ENCODE measurements at places on chromosomes 7 and 10.

GRCh38 chr7:27501001-27501400 is 161.7 kb downstream of the HIBADH start:
- no peak for DNase-seq

- no peak for DNase-seq
Measured at GRCh38 chr10:5582736-5583135, 58.0 kb downstream of the CALML3 start.

DNA sequence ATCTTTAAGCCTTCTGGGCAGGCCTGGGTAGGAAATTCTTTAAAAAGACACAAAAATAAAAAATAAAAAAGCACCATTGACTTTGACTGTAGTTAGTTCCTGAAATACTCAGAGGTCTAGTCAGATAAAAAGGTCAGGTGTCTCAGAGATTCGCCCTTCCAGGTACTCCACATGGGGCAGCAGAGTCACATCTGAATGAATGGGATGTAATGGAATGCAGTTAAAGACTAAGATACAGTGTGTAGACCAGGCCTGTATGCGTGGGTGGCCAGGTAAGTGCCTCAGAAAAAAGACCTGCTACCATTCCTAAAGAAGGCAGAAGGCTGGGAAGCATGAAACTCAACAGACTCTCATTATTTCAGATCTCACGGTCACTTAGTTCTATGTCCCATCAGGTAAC is 68.6 kb upstream of the SEM1 start:
- DNase-seq = no peak

GRCh38 chr7:43577485-43577951 is 5.4 kb upstream of the STK17A start:
- DNase-seq = no peak

GRCh38 chr10:110840225-110840922 is 31.4 kb upstream of the PDCD4 start:
- peak; percentile 64 for DNase-seq

- no peak for DNase-seq
Measured at GRCh38 chr7:28615091-28615490, 202.8 kb downstream of the CREB5 start.

DNA sequence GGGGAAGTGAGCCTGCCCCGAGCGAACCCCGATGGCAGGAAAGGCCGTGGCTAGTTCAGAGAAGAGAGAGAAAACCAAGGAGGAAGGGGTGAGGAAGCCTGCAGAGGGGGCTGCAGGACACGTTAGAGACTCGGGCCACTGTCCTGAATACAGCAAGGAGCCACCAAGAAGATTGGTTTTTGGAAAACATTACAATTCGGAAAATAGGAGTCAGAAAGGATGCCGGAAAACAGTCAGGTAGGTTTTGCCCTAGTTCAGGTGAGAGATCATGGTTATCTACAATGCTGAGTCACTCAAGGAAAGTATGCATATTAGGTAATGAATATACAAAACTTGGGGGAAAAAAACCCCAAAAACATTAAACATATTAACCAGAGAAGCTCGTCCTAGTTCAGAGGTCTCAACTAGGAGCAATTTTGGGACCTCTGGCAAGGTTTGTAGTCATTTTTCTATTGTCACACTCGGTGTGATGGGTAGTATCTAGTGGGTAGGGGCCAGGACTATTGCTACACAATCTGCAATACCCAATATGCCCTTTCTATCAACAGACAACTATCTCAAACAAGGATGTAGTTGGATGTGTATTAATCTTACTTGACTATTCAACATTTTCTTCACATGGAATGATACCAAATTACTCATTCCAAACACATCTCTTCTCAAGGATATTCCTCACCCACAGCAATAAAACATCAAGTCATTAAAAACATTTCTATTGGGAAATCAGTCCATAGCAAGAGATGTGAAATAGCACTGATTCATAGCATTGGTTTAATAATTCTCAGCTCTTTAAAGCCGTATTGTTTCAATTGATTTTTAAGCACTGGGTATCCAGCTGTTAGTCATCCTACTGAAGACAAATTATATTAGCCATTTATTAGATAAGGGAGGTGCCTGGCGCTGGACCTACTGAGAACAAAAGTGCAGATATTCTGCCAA is 74.4 kb upstream of the RSU1 start:
- DNase-seq = peak; percentile 45

GRCh38 chr7:112501801-112502503 is 21.2 kb downstream of the LSMEM1 start:
- DNase-seq = no peak

DNA sequence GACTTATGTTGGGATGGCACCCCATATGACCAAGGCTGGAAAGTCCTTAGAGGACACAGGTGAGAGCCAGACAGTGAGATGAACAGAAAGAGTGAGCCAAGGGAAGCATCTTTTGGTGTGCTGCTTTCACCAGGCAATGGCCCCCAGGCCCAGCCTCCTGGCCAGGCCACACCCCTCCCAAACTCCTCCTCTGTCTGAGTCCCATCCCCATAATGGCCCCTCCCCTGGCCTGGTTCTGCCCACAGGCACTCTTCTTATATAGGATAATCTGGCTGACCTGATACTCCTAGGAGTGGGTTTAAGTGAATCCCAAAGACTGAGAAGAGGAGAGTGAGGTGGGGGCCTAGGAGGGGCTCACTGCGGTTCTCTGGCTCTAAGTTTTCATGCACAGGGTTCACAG is 252.5 kb downstream of the RPS24 start:
- DNase-seq = no peak

- no peak for DNase-seq
Measured at GRCh38 chr10:8992009-8992408, 937.5 kb downstream of the GATA3 start.

DNA sequence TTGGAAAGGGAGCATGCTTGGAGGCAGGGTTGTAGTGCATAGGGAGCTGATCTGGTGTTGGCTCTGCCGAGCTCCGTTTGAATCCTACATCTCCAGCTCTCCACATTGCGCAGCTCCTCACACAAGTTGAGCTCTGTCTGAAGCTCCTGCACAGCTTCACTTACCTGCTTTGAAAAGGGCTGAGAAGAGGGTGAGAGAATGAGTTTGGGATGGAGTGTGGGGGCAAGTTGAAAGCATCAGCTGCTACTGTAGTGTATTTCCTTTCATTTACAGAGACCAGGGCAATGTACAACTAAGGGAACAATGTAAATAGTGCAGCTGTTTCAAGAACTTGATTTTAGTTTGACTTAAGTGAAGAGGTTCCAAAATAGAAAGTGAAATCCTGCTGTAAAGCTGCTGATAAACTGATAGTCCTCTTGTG is 88.5 kb downstream of the VTI1A start:
- no peak for DNase-seq

GRCh38 chr7:20307119-20307518 is 23.6 kb upstream of the ITGB8 start:
- no peak for DNase-seq

GRCh38 chr10:11338160-11338844 is 273.1 kb downstream of the USP6NL start:
- no peak for DNase-seq

DNA sequence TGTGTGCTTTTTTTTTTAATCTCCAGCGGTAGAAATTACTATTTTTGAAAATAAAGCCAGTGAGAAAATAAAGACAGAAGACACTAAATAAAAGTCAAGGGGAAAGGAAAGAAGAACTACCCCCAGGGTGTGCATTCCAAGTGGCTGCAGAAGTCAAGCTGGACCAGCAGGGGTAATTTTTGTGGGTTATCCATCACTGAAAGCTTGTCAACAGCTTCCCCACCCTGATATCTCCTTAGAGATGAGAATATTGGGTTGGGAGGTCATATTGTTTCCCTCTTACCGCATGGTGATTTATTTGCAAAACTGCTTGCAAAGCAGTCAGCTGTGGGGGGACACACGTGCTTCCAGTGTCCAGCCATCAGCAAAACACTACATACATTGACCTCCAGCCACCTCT is 46.4 kb downstream of the FAM107B start:
- no peak for DNase-seq

- DNase-seq = no peak
Measured at GRCh38 chr7:116279217-116279616, 68.9 kb downstream of the TES start.

GRCh38 chr7:154646126-154647013 is 356.6 kb downstream of the PAXIP1 start:
- no peak for DNase-seq

DNA sequence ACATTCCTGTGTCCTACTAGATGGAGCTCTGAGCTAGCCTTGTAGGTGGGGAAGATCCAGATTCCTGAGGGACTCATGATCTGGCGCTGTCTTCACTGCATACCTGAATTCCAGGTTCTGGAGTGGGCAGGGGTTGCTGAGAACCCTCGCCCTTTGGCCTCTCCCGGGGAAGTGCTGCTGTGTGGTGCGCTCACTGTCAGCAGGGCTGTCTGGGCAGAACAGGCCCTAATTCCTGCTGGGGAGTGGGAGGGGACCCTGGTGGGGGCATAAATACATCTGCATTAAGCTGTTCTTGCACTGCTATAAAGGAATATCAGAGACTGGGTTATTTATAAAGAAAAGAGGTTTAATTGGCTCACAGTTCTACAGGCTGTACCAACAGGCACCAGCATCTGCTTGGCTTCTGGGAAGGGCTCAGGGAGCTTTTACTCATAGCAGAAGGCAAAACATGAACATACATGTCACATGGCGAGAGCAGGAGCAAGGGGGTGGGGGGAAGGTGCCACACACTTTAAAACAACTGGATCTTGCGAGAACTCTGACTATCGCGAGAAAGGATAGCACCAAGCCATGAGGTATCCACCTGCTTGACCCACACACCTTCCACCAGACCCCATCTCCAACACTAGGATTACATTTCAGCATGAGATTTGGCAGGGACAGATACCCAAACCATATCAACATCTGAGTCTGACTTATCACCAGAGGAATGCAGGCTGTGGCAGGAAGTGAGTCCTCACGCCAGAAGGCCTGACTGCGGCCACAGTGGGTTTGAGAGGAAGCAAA is 115.0 kb downstream of the ADCY1 start:
- peak; percentile 34 for DNase-seq

- DNase-seq = no peak
Measured at GRCh38 chr7:116465125-116465524, 34.4 kb upstream of the CAV2 start.

DNA sequence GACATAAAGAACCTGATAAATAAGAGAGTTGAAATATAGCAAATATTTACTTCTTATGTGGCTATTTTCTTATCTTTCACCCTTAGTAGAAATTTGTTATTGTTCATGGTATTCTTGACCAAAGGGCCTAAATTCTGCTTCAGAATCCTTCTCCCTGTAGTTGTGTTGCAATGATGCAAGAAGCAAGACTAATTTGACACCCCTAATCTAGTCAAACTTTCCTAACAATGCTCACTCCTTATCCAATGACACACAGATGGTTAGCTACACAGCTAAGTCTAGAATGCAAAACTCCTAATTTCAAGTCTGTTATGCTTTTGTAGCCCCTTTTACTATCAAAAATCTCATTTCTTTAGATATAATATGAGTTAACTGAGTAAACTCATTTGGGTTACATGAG is 56.1 kb downstream of the TWIST1 start:
- no peak for DNase-seq

- DNase-seq = no peak
Measured at GRCh38 chr7:127717502-127718339, 65.7 kb downstream of the SND1 start.

- DNase-seq = no peak
Measured at GRCh38 chr10:73253225-73253555, 746 bp upstream of the MRPS16 start.

DNA sequence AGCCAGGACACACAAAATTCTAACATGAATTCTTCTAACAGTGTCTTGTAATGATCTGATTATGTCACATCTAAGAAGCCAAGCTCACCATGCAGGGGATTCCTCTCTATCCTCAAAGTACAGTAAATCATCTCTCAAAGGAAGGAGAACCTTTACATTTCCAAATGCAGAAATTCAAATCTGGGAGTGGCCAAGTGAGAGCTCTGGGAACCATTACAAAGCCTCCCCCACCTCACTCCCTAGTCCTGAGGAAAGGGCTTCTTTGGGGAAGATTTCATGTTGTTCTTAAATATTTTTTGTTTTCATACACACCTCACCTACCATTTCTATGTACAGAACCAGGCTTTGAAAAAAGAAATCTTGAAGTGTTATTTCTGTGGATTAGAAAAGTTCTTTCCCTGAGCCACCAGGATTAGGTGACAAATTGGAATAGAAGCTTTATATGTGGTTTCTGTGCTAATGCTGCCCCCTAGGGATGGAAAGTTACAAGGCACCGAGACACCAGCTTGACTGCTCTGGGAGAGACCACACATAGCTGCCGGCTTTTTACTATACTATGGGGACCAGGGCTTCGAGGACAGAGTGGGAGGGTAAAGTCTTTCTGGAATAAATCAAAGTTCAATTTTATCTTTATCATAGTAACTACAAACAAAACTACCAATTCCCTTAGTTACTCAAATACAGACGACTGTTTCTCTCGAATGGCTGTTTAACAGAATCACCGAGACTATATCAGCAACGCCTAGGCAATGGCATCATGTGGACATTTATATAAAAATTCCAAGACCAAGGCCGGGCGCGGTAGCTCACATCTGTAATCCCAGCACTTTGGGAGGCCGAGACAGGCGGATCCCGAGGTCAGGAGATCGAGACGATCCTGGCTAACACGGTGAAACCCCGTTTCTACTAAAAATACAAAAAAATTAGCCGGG is 116.1 kb downstream of the RNF216 start:
- DNase-seq = peak; percentile 63

DNA sequence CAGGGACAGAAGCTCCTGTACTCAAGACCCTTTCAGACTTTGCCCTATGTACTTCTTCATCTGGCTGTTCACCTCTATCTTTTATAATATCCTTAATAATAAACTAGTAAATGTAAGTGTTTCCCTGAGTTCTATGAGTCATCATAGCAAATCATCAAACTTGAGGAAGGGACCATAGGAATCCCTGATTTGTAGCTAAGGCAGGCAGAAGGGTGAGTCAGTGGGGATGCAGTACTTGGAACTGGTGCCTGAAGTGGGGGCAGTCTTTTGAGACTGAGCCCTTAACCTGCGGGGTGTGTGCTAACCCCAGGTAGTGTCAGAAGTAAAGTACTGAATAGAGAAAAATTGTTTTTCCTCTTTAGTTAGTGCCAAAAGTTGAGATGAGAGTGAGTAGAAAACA is 6.2 kb upstream of the TMEM243 start:
- DNase-seq = no peak

GRCh38 chr7:43454936-43455518 is 127.9 kb upstream of the STK17A start:
- no peak for DNase-seq

- no peak for DNase-seq
Measured at GRCh38 chr10:84308481-84309304, 19.7 kb upstream of the CCSER2 start.

DNA sequence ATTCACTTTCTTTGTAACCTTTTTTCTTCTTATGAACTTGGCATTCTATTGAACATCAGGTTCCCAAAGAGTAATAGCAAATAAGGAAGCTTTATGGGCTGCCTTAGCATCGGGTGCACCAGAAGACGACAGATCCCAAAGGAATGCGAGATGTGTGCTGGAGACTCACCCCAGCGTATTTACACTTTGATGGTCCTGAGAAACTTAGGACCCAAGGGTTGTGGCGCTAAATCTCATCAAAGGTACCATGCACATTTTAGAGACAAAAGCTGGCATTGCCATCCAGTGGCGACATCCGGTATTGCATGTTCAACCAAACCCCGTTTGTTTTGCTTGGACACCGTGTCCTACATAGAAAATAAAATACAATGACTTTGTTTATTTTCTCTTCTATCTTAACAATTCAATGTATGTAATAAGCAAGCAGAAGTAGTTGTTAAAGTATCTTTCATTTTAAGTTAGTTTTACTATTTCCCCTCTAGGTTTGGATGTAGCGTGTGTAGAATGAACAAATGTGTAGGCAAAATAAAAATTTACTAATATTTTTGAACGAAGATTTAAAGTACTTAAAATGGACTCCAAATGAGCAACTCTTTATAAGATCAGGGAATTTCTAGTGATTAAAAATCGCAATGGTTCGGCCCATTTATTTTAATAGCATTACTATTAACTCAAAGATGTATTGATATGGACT is 1154.8 kb downstream of the GATA3 start:
- peak; percentile 80 for DNase-seq
